ENCODE measurements at places on chromosomes 1 and 21.

- DNase-seq = no peak
Observed at GRCh38 chr1:155131285-155131684, 3.6 kb downstream of the EFNA1 start.

- DNase-seq = no peak
Observed at GRCh38 chr1:100896481-100896982, 642 bp downstream of the SLC30A7 start.

- no peak for DNase-seq
Observed at GRCh38 chr1:10431070-10431730, 967 bp downstream of the CENPS start.

- DNase-seq = no peak
Observed at GRCh38 chr21:43697758-43698643, 20.9 kb upstream of the PDXK start.

GRCh38 chr1:29500041-29500440 is 263.7 kb downstream of the PTPRU start:
- no peak for DNase-seq

- no peak for DNase-seq
Observed at GRCh38 chr21:25887646-25888306, 153.0 kb downstream of the GABPA start.

DNA sequence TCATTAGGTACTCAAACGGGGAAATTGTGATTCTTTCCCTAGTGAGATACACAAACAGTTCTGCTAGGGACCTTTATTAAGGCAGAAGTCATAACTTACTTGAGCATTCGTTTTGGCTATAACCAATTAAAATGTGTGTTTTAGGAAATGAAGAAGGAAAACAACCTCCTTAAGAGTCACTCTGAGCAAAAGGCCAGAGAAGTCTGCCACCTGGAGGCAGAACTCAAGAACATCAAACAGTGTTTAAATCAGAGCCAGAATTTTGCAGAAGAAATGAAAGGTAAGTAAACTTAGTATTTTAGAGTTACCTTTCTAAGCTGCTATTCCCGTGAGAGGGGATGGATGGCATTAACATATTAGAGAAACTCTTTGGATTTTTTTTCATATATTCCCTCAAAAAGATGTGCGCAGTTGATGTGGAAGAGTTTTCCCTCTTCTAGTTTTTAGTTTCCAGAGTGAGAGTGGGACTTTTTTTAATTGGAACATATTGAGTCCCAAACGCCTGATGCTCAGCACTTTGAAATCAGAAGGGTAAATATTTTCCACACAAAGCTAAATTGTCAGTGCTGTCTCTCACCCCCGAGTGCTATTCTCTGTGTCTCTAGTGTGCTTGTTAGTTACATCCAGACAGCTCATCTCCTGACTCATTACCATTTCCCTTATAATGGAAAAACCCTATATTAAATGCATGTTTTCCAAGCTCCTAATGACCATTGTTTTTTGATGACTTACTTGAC is 34.9 kb downstream of the CENPF start:
- DNase-seq = peak; percentile 30

GRCh38 chr1:177170756-177171535 is at the start of gene BRINP2:
TSS of gene BRINP2 (plus strand) at chr1:177170958. CDS start at chr1:177229877, 58,919 bp downstream.
- DNase-seq = peak; percentile 85

DNA sequence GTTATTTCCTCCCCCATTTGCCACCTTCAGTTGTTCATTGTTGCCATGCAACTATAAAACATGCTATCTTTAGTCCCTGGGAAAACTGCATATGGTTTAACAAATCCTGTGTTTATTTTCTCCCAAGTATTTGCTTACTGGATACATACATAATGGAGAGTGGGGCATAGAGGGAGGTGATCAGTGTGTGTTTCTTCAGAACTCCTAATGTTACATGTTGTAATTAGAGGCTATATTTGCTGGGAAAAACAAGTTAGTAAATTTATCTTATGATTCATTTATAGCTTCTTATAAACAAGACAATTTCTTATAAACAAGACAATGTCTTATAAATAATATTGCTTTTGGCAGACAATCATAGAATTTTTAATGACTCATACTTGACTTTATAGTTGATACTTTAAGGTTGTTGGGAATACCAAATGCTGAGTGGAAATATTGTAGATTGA is 7.3 kb upstream of the GIPC2 start:
- DNase-seq = no peak

DNA sequence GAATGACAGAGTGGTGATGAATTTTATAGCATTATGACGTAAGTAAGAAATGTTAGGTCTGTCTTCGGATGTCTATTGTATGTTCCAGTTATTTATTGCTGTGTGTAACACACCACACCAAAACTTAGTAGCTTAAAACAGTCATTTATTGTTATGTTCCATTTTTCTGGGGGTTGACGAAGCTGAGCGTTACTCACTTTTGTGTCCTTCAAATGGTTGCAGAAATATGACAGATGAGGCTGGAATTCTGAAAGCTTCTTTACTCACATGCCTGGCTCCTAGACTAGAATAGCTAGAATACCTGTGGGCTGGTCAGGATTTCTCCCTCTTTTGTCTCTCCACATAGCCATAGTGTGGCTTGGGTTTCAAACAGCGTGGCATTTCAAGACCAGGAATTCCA is 62.1 kb upstream of the S1PR1 start:
- no peak for DNase-seq

DNA sequence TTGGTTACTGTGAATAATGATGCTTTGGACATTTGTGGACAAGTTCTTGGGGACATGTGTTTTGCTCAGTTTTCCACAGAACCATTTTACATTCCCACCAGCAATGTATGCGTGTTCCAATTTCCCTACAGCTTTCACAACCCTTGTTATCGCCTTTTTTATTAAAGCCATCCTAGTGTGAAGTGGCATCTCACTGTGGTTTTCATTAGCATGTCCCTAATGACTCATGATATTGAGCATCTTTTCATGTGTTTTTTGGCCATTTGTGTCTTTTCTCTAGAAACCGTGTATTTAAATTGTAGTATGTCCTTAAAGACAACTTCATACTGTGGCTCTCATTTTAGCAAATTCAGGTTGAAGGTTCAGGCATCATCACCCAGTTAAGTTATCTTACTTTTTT is 132.1 kb downstream of the TGFBR3 start:
- no peak for DNase-seq

DNA sequence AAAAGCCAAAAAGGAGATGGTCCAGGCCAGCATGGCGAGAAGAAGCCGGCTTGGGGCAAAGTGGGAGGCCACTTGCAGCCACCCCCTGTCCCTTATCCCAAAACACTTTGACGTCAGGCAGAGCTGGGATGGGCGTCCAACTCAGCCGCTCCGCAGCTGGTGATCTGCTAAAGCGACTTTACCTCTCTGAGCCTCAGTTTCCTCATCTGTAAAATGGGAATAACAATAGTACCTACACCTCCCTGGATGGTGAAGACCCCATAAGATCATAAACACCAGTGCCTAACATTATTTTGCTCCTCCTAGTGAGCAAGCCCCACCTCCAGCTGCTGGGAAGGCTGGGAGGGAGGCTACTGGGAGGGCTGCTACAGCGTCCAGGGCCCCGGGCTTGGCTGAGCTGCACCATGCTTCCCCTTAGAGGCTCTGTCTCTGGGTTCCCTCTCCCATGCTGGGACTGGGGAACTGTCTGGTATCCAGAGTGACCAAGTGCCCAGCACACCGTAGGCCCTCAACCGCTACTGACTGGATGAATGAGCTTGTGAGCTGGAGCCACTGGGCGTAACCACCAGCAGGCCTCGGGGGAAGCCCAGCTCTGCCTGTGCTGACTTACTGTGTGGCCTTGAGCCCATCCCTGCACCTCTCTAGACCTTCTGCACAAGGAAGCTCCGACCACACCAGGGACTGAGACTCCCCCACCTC is 18.3 kb downstream of the IFFO2 start:
- DNase-seq = no peak

DNA sequence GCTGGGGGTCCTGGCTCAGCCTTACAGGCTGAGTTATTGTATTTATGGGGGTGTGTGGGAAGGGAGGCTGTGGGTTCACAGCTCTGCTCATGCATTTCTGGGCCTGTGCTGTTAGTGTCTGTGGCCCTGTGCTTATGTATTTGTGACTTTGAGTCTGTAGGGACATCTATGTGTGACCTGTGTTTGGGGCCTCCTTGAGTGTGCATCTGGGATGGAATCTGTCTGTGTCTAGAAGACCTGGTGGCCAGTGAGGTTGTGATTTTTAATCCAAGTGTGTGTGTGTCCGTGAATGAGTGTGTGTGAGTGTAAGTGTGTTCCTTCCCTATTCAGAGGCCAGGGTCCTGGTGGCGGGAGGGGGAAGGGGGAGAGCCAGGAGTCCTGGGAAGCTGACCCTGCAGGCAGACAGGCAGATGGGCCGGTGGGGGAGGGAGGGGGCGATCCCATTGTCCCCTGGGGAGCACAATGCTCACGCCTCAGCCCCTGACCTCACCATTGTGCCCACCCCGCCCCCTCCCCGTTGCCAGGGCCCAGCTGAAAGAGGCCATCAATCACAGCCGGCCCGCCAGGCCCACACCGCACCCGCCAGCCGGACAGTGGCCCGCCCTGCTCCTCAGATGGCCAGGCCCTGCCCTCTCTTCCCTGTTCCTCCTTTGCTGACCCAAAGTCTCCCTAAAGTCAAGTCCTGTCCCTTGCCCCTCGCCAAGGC is 19.6 kb downstream of the SLC27A3 start:
- DNase-seq = peak; percentile 89

DNA sequence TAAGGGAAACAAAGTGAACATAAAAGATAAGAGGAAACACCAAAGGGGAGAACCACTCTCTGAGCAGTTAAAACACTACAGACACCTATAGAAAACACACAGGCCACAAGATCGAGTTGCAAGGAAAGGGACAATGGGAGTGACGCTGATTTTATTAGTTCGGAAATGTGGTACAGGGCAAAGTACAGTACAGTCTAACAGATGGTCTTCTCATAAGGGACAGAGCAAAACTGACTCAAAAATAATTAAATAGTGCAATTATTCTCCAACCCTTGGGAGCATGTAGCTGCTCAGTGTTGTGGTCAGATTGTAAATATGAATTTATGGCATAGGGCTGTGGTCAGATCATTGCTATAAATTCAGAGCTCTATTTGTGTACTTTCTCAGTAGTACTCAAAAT is 352.0 kb downstream of the USH2A start:
- DNase-seq = no peak

DNA sequence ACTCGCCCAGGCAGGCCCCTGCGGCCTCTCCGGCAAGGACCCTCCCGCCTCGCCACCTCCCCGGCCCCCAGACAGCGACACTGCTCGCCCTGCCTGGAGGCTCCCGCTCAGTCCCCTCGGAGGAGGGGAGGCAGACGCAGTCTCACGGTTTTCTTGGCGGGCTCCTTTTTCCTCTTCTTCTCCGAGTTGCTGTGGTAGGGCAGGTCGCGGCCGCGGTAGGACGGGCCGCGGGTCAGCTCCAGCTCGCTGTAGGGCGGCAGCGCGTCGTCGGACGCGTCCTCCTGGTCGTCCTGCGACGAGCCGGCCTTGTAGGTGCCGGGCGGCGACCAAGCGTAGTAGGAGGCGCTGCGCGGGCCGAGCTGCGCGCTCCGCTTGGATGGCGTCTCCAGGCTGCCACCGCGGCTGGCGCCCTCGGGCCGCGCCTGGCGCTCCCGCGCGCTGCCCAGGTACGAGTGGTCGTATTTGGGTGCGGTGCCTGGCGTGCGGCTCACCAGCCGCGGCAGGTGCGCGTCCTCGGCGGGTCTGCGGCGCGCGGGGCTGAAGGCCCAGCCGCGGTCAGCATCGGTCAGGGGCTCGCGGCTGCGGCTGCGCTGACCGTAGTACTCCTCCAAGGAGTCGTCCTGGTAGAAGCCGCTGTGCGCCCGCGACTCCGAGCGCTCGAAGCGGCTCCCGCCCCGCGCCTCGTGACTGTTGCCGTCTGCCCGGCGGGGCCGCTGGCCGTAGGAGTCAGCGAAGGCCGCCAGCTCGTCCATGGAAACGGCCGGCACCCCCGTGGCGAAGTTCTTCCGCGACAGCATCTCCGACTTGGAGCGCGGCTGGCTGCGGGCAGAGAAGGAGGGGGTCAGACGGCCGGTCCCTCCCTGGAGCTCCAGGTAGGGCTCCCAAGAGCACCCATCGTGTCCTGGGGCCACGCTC is 44.8 kb upstream of the TADA1 start:
- peak; percentile 64 for DNase-seq

DNA sequence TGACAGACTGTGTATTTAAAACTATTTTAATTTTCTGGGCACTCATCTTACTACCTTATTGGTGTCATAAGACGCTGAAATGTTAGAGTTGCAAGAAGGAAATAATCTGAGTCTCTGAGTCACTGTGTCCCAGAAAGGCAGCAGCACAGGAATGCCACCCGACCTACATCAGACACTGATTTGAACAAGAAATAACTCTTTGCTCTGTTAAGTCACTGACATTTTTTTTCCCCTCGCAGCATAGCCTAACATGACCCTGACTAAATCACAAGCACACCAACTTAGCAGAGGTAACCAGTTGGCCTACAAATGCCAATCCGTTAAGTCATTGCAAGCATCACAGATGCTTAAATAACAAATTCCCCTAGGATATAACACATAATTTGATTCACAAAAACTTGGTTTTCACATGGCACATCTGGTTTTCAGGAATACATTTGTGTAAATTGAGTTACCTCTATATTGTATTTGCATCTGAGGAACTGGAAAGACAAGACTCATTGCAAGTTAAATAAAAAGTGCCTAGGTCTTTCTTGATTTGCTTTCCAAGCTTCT is 349.1 kb downstream of the SEC16B start:
- DNase-seq = no peak

- DNase-seq = no peak
Observed at GRCh38 chr1:63746129-63746864, 27.5 kb upstream of the ROR1 start.

DNA sequence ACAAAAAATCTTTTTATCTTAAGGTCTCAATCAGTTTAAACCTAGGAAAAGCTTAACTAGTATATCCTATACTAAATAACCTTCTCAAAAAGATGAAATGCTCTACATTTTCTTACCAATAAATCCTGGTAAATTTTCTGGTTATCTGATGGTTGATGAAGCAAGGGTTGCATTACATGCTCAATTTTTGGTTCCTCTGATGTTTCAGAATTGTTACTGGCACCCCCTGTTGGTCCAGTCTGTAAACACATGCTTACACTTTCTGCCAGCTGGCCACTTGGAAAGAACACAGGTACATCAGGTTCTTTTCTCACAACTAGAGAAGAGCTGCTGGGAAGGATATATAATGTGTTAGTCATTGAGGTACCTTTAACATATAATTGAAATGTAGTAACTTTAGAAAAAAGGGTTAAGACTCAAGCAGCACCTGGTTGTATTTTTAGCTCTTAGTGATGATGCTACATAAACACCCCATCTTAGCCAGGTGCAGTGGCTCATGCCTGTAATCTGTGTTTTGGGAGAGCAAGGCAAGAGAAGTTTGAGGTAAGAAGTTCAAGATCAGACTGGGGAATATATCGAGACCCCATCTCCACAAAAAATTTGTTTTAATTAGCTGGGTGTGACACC is 30.9 kb upstream of the TAL1 start:
- peak; percentile 49 for DNase-seq

GRCh38 chr1:2099886-2100779 is 49.9 kb downstream of the PRKCZ start:
- DNase-seq = peak; percentile 67

GRCh38 chr1:193498088-193498655 is 311.8 kb upstream of the B3GALT2 start:
- no peak for DNase-seq

DNA sequence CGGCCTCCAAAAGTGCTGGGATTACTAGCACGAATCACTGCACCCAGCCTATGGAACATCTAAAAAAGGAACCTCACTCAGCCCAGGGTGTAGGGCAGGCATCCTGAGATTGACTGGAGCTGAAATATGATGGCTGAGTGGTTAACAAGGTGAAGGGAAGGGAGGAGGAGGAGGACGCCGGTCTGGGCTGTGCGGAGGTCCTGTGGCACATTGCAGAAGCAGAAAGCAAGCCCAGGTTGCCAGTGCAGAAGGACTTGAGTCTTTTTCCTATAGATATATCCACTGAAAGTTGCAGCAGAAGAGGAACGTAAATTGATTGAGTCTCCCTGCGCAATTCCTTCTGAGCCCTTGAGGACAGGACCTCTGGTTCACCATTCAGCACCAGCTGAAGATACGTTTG is 1.5 kb upstream of the KIF17 start:
- DNase-seq = no peak

Measured in glutamatergic neuron (in vitro differentiated cells).